ENCODE measurements at places on chromosomes 2 and 18.

DNA sequence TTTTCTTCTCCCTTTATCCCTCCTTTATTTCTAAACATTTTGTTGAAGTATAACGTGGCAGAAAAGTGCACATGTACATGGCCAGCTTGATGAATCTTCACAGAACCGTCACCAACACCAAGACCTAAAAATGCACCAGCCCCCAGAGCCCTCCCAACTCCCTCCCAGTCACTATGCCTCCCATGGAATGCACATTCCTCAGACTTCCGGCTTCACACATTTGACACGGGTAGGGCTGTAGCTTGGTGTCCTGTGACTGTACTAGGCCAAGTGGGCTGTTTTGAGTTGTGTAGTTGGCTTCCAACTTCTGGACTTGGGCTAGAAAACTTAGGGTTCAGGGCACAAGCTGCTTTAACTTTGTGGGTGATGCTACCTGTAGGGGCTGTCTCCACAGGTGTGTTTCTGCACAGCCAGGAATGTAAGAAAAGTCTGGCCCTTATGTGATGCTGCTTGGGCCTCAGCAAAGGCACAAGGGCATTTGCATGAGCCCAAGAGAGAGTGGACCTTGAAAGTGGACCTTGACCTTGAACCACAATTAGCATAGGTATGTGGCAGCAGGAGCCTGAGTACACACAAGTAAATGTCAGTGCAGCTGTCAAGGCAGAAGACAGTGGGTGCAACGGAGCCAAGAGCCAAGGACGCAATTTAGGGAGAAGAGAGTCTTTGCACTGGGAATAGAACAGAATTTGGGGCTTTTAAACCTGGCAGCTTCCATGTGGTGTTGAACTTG is 78.4 kb downstream of the SEPTIN10 start:
- no peak for DNase-seq

DNA sequence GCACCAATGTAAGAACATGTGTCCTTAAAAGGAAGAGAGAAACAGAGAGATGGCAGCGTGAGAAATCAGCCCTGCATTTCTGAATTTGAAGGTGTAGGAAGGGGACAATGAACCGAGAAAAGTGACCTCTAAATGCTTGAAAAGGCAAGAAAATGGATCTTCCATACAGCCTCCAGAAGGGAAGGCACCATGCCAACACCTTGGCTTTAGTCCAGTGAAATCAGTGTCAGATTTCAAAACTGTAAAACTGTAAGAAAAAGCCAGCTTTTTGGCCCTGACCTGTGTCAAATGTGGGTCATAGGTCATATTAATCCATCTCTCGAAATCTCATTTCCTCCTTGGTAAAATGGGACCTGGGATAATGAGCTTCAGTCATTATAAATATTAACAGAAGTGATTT is 762.3 kb downstream of the DCDC2C start:
- no peak for DNase-seq

DNA sequence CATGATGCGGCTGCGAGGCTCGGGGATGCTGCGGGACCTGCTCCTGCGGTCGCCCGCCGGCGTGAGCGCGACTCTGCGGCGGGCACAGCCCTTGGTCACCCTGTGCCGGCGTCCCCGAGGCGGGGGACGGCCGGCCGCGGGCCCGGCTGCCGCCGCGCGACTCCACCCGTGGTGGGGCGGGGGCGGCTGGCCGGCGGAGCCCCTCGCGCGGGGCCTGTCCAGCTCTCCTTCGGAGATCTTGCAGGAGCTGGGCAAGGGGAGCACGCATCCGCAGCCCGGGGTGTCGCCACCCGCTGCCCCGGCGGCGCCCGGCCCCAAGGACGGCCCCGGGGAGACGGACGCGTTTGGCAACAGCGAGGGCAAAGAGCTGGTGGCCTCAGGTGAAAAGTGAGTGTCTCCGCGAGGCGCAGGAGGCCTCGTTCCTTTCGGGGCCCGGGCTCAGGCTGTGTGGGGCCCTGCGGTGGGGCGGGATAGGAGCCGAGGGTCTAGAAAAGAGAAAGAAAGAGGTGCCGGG is 520 bp downstream of the GLS start:
- DNase-seq, result no peak

GRCh38 chr18:48842259-48843061 is 108.3 kb downstream of the SMAD7 start:
- no peak for DNase-seq

- DNase-seq, result no peak
These were observed 993 bp downstream of the RBMS1 start for GRCh38 chr2:160492401-160493226.

- no peak for DNase-seq
These were observed 603 bp downstream of the ATAD2B start for GRCh38 chr2:23926290-23926749.

DNA sequence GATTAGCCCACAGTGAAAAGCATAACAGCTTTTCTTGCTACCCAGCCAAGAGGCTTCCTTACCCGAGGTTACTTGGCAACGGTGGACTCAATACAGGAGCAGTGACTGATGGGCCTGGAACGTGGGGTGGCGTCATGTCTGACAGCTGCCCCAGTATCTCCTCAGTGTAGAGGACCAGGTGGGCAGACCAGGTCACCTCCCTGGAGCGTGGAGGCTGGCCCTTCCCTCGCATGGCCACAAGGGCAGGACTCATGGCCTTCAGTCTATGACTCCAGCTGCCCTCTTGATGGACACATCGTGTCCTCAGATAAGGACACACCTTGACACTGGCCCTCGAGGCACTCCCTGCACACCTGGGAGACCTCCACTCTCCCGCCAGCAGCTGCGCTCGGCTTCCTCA is 6.4 kb downstream of the ASPRV1 start:
- DNase-seq, result no peak

- no peak for DNase-seq
These were observed 225.2 kb downstream of the SLC4A3 start for GRCh38 chr2:219852626-219853025.

- no peak for DNase-seq
These were observed 123.5 kb downstream of the MBD2 start for GRCh38 chr18:54100920-54101470.

GRCh38 chr2:26807788-26808460 is 22.1 kb downstream of the CENPA start:
- no peak for DNase-seq
